ENCODE measurements at places on chromosomes 3 and 15.

DNA sequence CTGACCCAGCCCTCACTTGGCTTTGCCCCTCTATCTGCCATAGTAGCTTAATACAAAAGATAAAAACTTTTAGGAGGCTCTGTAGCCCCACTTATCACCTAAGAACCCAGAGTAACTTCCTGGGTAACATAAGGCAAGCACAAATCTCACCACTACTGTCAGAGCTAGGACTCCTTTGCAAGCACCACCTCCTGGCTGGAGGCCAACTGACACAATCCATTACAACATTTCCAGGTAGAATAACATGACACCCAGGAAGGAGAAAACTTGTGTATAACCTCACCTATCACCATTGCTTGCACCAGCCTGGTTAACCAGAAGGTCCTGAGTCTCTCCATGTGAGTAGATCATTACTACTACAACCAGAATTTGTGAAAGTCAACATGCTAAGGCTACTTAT is 230.0 kb downstream of the TUSC7 start:
- DNase-seq = no peak

DNA sequence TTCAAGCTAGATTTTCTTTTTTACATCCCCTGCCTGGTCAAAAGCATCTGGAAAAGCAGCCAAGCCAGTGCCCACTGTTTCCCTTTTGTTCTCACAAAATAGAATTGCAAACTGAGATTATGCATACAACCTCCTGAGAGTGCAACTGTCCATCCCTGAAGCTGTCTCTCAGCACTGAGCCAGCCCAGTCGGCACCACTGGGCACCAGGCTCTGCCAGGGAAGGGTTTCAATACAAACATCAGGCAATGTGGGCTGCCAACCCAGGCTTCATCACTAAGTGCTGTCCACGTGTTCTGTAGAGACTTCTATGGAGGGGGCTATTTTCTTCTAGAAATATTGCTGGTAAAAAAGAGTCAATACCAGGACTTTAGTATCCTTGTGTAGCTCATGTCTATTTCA is 356.3 kb upstream of the TBL1XR1 start:
- DNase-seq = no peak

GRCh38 chr15:57312006-57312317 is 64.3 kb upstream of the CGNL1 start:
- no peak for DNase-seq

GRCh38 chr3:23333633-23334032 is 130.5 kb downstream of the UBE2E2 start:
- no peak for DNase-seq

- DNase-seq = no peak
These were observed 74.7 kb downstream of the BTD start for GRCh38 chr3:15676259-15676658.

DNA sequence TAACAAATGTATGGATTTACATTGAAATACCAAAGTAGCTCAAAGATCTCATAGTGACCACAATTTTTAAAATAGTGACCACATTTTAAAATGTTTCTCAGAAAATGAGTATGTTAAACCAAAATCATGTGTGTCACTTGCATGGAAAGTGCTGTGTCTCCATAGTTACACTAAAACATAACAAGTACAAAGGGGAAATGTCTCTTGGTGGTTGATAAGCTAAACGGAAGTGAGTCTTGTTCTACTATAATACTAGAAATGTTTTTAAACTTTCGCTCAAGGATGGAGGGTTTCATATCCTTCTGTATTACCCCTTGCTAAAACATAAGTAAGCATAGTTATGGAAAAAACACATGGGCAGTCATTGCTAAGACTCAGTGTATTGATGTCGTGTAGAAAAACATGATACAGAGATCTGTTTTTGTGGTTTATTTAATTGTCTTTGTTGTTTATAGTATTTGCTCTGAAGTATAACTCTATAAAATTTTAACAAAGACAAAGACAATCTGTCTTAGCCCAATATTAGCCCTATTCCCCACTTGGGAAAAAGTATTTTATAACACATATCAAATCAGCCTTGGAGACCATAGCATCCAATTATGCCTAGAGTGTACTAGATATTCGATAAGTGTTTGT is 27.0 kb upstream of the DENND4A start:
- DNase-seq = no peak

GRCh38 chr3:83457551-83457950 is 1501.2 kb upstream of the CADM2 start:
- no peak for DNase-seq

GRCh38 chr15:79065706-79066376 is 24.7 kb downstream of the RASGRF1 start:
- DNase-seq = no peak

DNA sequence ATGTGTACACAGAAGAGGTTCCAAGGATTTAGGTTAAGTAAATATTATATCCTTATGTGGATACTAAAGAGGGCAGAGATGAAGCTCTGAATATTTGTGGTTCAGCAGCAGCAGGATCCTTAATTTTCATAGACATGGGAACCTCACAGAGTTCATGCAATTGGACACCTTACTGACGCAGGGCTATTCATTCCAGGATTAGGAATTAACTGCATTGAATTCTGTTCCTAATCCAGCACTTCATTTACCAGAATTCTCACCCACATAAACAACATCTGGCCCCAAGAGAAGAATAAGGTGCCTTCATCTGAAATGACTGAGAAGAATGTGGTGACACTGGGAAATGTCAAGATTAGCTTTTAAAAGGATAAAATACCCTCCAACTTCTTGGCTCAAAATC is 62.4 kb downstream of the ADAMTS9 start:
- no peak for DNase-seq

- DNase-seq = no peak
These were observed 16.9 kb downstream of the RFTN1 start for GRCh38 chr3:16496408-16497222.

Measured in amniotic stem cell (primary cell).